ENCODE measurements at places on chromosomes 6 and 20.

DNA sequence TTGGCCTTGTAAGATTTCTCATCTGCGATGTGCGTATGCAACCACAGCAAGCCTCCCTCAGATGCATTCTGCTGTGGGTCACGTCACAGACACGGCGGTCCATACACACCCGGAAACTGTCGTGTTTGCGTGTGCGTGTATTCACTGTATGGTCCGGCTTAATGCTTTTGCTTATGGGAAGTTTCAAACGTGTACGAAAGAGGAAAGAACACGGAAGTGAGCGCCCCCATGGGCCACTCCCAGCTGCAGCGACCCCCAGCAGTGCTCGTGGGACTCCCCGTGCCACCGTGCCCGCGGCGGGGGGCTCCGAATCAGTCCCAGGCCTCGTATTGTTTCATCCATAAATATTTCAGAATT, 10.2 kb downstream of the DLL1 start:
- peak overlapping the region; percentile 1 for H3K27ac ChIP-seq
- no peaks in the 10 kb centered on the region for H3K27me3 ChIP-seq
- no peak for DNase-seq
- H3K36me3 ChIP-seq = peaks cover 2% of the 10 kb centered on the region
- H3K4me3 ChIP-seq = peak overlapping the region; percentile 48

DNA sequence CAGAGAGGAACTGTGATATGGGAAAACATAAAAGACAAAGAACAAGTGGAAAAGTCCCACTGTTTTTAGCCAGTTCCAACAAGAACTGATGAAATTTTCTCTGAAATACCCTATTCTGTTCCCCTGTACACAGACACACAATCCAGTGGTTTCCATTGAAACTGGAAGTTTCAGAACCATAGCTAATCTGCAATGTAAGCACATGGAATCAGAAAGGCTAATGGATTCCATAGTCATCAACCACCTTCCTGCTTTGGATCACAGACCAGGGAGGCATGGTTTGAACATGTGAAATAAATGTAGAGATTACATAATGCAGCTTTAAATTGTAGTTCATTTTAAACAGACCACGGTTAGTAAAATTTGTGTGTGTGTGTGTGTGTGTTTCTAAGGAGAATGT, 242.1 kb downstream of the GJA1 start:
- no peaks in the 10 kb centered on the region for H3K27me3 ChIP-seq
- no peak for DNase-seq
- H3K4me3 ChIP-seq = no peak overlapping the region
- H3K4me1 ChIP-seq = peaks cover 2% of the 10 kb centered on the region
- no peak overlapping the region for H3K27ac ChIP-seq

DNA sequence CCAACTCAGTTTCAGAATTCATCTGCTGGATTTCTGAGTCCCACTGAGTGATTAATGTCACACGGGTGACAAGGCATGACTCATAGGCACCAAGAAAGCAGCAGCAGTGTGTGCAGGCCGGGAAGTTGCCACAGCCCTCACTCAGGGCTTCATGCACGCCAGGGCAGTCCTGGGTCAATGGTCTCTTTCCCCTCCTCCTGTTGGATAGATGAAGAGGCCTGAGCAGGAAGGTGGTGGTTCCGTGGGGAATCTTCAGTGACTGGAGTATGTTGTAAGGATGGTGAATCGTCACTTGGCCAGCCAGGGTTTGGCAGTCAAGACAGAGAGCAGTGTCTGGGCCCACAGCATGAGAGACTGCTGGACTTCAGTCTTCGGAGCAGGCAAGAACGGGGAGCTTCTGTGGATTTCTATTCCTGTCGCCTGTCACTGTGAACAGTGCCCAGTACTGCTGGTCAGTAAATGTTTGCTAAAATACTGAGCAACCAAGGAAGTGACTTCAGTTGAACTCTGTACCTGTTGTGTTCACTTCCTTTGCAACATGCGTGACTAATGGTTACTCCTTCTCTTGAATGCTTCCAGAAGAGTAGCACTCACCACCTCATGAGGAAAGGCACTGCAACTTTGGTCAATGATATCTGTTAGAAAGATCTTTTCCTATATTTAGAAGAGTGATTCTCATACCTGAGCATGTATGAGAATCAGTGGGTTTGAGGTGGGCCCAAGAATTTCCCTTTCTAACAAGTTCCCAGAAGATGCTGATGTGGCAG, 62.0 kb upstream of the CD93 start:
- H3K36me3 ChIP-seq = no peaks in the 10 kb centered on the region
- peaks cover 4% of the 10 kb centered on the region for H3K4me1 ChIP-seq
- no peak for DNase-seq
- H3K27ac ChIP-seq = no peak overlapping the region
- no peak overlapping the region for H3K4me3 ChIP-seq

GRCh38 chr6:28282926-28283325, 1.6 kb downstream of the PGBD1 start:
- H3K4me3 ChIP-seq = no peak overlapping the region
- H3K36me3 ChIP-seq = peaks cover 23% of the 10 kb centered on the region

- H3K4me1 ChIP-seq = peaks cover 11% of the 10 kb centered on the region
- peaks cover 23% of the 10 kb centered on the region for H3K36me3 ChIP-seq
- DNase-seq = no peak
- H3K4me3 ChIP-seq = no peak overlapping the region
- H3K27me3 ChIP-seq = no peaks in the 10 kb centered on the region
These were observed 80.0 kb downstream of the EPB41L2 start for GRCh38 chr6:130982941-130983456.

DNA sequence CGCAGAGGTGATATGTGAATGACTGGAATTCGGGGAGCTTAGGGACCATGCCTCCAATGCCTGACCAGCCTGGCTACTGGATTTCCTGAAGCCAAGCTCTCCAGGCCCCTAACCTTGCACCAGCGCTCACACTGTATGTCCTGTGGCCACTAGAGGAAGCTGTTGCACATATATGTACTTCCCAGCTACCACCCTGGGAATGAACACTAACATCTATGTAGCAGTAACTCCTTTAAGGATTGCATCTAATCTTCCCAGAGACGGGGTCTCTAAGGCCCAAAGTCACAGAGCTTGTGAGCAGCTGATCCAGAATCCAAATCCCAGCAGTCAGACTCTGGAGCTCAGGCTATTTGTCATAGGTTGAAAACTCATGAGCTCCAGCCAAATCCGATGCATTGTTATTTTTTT, 20.4 kb upstream of the BPIFB1 start:
- no peak for DNase-seq
- H3K4me1 ChIP-seq = no peaks in the 10 kb centered on the region
- no peaks in the 10 kb centered on the region for H3K36me3 ChIP-seq
- H3K27ac ChIP-seq = no peak overlapping the region

- no peak overlapping the region for H3K4me3 ChIP-seq
- no peaks in the 10 kb centered on the region for H3K36me3 ChIP-seq
- H3K27ac ChIP-seq = no peak overlapping the region
- no peaks in the 10 kb centered on the region for H3K27me3 ChIP-seq
These were observed 150.9 kb upstream of the HMGN3 start for GRCh38 chr6:79385333-79385732.

DNA sequence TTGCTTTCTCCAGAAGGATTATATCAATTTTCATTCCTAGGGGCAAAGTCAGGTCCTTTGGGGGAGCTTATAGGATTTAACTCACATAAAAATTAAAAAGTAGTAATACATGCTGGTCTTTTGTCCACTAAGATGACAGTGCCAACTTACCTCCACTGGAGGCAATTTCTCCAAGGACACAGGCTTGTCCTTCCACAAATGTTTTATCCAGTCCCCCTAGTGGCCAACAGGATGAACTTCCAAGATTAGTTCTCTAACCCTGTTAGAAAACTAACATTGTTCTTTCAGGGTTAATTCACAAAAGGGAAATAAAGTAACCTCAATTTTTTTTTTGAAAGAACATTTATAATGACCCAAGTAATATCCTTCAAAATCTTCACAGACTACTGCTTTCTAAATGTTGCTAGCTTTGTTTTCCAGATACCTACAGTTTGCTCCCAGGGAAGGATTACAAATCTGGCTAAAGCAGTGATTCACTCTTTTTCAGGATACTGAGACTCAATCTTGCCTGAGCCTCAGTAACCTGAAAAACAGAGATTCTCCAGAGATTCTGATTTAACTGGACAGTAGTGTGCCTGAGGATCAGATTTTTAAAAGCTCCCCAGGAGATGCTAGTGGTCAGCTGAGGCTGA, 31.7 kb upstream of the UBR2 start:
- H3K4me3 ChIP-seq = no peak overlapping the region
- H3K4me1 ChIP-seq = no peaks in the 10 kb centered on the region
- H3K27ac ChIP-seq = no peak overlapping the region

- H3K27ac ChIP-seq = no peak overlapping the region
- DNase-seq = peak; percentile 60
- no peaks in the 10 kb centered on the region for H3K36me3 ChIP-seq
- no peaks in the 10 kb centered on the region for H3K27me3 ChIP-seq
- peaks cover 17% of the 10 kb centered on the region for H3K4me1 ChIP-seq
These were observed 16.3 kb upstream of the SMAP1 start for GRCh38 chr6:70651326-70651905.

DNA sequence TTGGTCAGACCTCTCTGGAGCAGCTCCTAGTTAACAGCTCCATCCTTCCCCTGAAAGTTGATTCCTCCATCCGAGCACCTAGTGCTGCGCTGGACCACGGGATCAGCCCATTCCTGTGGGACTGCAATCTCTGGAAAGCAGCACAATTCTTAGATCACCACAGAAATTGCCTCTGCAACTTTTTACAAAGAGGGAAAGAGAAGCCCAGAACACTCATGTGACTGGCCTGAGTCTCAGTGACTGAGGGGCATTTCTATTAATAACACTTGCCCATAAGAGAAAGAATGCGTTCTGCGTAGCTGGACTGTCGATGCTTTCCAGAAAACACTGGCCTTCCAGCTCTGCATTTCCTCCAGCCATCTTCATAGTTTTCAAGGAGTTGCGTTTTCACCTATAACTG, 18.3 kb downstream of the MPC1 start:
- H3K4me1 ChIP-seq = no peaks in the 10 kb centered on the region
- H3K27ac ChIP-seq = no peak overlapping the region
- H3K4me3 ChIP-seq = no peak overlapping the region
- no peaks in the 10 kb centered on the region for H3K27me3 ChIP-seq
- H3K36me3 ChIP-seq = peaks cover 2% of the 10 kb centered on the region
- DNase-seq = no peak

GRCh38 chr6:17161076-17161475, 59.2 kb downstream of the STMND1 start:
- no peak overlapping the region for H3K27ac ChIP-seq
- H3K4me1 ChIP-seq = no peaks in the 10 kb centered on the region

DNA sequence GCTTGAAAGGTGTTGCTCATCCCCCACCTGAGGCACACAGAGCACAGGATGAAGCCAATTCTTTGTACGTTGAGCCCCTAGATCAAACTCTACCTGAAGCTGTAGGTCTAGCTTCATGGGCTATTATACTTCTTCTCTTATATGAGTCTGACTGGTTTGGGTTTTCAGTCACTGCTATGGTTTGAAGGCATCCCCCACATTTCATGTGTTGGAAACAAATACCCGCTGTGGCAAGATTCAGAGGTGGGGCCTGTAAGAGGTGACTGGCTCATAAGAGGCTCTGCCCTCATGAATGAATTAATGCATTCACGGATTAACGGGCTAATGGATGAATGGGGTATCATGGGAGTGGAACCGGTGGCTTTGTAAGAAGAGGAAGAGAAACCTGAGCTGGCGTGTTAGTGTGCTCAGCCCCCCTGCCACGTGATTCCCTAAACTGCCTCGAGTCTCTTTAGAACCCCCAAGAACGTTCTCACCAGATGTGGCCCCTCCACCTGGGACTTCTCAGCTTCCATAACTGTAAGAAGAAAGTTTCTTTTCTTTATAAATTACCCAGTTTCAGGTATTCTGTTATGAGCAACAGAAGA, 39.2 kb downstream of the PREX1 start:
- DNase-seq = no peak
- H3K27ac ChIP-seq = peak overlapping the region; percentile 77
- H3K27me3 ChIP-seq = no peaks in the 10 kb centered on the region
- no peak overlapping the region for H3K4me3 ChIP-seq
- peaks cover 56% of the 10 kb centered on the region for H3K4me1 ChIP-seq

- DNase-seq = no peak
- no peaks in the 10 kb centered on the region for H3K4me1 ChIP-seq
- no peaks in the 10 kb centered on the region for H3K36me3 ChIP-seq
- H3K27me3 ChIP-seq = peaks cover 4% of the 10 kb centered on the region
- no peak overlapping the region for H3K27ac ChIP-seq
These were observed 510.8 kb downstream of the PTPRT start for GRCh38 chr20:42678895-42679294.

GRCh38 chr20:57440678-57441509, 49.7 kb downstream of the RBM38 start:
- H3K36me3 ChIP-seq = no peaks in the 10 kb centered on the region
- no peaks in the 10 kb centered on the region for H3K27me3 ChIP-seq
- no peak for DNase-seq
- no peak overlapping the region for H3K4me3 ChIP-seq

- no peaks in the 10 kb centered on the region for H3K4me1 ChIP-seq
- no peaks in the 10 kb centered on the region for H3K27me3 ChIP-seq
- no peak overlapping the region for H3K4me3 ChIP-seq
These were observed 313.1 kb downstream of the TRDN start for GRCh38 chr6:123323452-123324329.

- DNase-seq = no peak
- no peaks in the 10 kb centered on the region for H3K27me3 ChIP-seq
- no peak overlapping the region for H3K4me3 ChIP-seq
- H3K27ac ChIP-seq = no peak overlapping the region
- peaks cover 43% of the 10 kb centered on the region for H3K4me1 ChIP-seq
These were observed 30.4 kb downstream of the SERPINB9 start for GRCh38 chr6:2872423-2873358.

- H3K27me3 ChIP-seq = peaks cover 6% of the 10 kb centered on the region
- no peak for DNase-seq
- no peaks in the 10 kb centered on the region for H3K36me3 ChIP-seq
- H3K27ac ChIP-seq = no peak overlapping the region
- H3K4me3 ChIP-seq = no peak overlapping the region
These were observed 183.4 kb downstream of the LY86 start for GRCh38 chr6:6771964-6772363.

DNA sequence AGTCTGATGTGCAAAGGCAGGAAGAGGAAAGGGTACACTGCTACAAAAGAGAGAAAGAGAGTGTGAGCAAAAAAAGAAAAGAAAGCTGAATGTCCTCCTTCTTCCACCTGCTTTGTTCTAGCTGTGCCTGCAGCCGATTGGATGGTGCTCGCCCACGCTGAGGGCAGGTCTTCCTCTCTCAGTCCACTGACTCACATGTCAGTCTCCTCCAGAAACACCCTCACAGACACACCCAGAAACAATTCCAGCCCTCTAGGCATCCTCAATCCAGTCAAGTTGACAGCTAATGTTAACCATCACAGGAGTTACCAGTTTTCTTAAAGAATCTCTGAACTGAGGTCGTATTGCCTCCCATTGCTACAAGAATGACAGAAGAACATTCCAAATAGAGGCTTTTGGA, 411.9 kb upstream of the SASH1 start:
- no peak overlapping the region for H3K27ac ChIP-seq
- H3K36me3 ChIP-seq = no peaks in the 10 kb centered on the region
- no peak for DNase-seq
- H3K4me1 ChIP-seq = no peaks in the 10 kb centered on the region
- no peak overlapping the region for H3K4me3 ChIP-seq

GRCh38 chr6:80605165-80605989, 498.9 kb downstream of the BCKDHB start:
- peaks cover 26% of the 10 kb centered on the region for H3K27me3 ChIP-seq
- H3K4me1 ChIP-seq = no peaks in the 10 kb centered on the region
- DNase-seq = no peak

GRCh38 chr6:106122306-106122918, 36.3 kb downstream of the PRDM1 start:
- no peak overlapping the region for H3K4me3 ChIP-seq
- peaks cover 50% of the 10 kb centered on the region for H3K4me1 ChIP-seq
- H3K27ac ChIP-seq = no peak overlapping the region
- H3K36me3 ChIP-seq = peaks cover 5% of the 10 kb centered on the region
- no peak for DNase-seq

- H3K4me3 ChIP-seq = no peak overlapping the region
- H3K36me3 ChIP-seq = no peaks in the 10 kb centered on the region
- DNase-seq = no peak
- H3K27me3 ChIP-seq = no peaks in the 10 kb centered on the region
These were observed 60.4 kb upstream of the TFB1M start for GRCh38 chr6:155374681-155375080.

All from activated naive CD8-positive, alpha-beta T cell treated with anti-CD3 and anti-CD28 coated beads for 36 hours (primary cell).